Activated CD4-positive, CD25-positive, alpha-beta regulatory T cell (primary cell): ENCODE measurements at places on chromosomes 11 and 22.

GRCh38 chr11:3000032-3000961 lies 8.2 kb upstream of the NAP1L4 start:
- no peak for DNase-seq

GRCh38 chr11:117187428-117187798 lies 8.9 kb downstream of the SIDT2 start:
- no peak for DNase-seq

DNA sequence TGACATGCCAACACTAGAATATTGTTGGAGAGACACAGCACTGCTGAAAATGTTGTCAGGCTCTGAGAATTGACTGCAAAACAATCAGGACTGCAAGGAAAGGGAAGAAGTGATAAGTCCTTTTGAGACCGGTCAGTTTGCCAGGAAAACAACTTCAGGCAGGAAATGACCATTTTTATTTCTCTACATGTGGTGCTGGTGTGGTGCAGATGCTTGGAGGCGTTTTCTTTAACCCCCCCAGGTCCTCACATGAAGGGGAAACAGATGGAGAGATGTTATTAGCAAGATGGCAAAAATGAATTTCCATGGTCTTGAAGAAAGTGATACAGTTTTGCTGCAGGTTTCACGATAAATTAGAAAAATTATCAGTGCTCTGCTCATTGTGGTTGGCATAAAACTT lies 5.7 kb downstream of the AP2A2 start:
- DNase-seq, result no peak

DNA sequence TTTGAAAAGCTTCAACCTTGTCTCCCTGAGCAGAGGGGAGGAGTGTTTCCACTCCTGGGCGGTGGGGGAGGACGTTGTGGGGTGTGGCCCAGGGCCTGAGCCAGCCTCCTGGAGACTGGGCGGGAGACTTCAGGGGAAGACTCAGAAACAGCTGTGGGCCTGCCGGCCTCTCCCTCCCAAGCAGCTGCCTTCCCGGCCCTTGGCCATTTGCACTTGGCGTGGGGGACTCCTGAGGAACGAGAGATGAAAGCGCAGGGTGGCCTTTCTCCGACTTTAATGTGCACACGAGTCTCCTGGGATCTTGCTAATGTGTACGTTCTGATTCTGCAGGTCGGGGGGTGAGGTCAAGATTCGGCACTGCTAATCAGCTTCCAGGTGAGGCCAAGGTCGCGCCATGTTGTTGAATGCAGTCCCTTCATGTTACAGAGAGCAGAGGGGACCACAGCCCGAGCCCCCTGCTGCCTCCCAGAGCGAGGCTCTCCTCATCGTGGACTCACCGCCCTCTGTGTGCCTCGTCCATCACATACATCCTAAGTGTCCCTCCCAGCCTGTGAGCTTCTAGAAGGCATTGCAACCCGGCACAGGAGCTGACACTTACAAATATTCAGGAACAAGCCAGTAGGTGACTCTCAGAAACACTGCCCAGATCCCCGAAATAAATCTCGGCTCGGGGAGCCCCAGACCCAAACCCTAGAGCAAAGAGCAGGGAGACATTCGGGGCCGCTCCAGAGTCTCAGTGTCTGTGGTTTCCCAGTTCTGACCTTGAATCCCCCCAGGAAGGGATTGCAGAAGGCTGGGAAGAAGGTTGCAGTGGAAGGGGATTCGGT lies 7.7 kb downstream of the LIF start:
- DNase-seq, result no peak

- no peak for DNase-seq
Observed at GRCh38 chr11:61963282-61964057, 4.0 kb downstream of the FTH1 start.
